ENCODE measurements at places on chromosomes 4 and X. TPM values are rescaled to one million over a fixed set of nuclear protein-coding genes. Genes with fewer than 3 reads are reported as not detected.

Gene NLRP2B
- 0.18 TPM for total RNA-seq

Gene FGFBP1
- not detected for total RNA-seq

Gene STS
- 8.9 TPM for total RNA-seq

Gene GPC3
- total RNA-seq, result 13.8 TPM
